ENCODE measurements at places on chromosomes 2 and 18.

GRCh38 chr2:172965433-172966212, 110.0 kb upstream of the MAP3K20 start:
- no peak for DNase-seq

GRCh38 chr2:224586127-224586695, 1.0 kb upstream of the CUL3 start:
- no peak for DNase-seq

DNA sequence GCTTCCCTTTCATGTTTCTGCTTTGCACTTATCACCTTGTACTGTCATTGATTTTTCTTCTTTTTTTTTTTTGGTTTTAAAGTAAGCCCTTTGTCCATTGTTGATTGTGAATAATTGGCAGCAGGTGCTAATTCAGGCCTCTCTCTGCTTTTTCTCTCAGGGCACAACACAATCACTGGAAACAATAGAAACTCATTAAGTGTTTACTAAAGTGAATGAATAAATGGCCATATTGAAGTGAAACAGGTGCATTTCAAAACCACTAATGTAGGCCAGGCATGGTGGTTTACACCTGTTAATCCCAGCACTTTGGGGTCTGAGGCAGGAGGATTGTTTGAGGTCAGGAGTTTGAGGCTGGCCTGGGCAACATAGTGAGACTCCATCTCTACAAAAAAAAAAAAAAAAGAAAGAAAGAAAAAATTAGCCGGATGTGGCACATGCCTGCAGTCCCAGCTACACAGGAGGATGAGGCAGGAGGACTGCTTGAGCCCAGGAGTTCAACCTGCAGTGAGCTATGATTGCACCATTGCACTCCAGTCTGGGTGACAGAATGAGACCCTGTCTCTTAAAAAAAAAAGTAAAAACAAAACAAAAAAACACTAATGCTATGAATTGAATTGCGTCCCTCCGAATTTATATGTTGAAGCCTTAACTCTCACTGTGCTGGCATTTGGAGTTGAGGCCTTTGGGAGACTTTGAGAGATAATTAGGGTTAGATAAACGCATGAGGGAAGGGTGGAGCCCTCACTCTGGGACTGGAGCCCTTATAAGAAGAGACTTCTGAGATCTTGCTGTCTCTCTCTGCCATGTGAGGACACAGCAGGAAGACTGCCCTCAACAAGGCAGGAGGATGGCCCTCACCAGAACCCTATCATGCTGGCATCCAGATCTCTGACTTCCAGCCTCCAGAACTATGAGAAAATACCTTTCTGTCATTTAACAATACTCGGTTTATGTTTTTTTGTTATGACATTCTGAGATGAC, 19.9 kb downstream of the SLC38A11 start:
- DNase-seq: no peak

DNA sequence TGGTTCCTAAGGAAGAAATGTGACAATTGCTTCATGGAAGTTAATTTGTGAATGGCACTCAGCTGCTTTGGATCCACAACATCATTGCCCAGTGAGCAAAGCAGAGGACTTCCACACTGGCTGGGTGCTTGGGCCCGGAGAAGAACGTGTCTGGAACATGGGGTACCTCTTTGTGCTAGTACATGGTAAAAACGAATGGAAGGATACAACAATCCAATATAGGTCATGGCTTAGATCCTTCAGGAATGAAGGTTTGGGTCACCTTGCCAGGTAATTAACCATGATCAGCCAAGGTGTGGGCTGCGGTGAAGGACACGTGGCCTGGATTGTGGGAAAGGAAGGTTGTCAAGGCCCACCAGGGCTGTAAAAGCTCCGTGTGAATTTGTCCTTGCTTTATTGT, 245.9 kb upstream of the HS6ST1 start:
- DNase-seq: no peak

- DNase-seq: no peak
Measured at GRCh38 chr2:38446418-38446817, 69.3 kb upstream of the ATL2 start.

DNA sequence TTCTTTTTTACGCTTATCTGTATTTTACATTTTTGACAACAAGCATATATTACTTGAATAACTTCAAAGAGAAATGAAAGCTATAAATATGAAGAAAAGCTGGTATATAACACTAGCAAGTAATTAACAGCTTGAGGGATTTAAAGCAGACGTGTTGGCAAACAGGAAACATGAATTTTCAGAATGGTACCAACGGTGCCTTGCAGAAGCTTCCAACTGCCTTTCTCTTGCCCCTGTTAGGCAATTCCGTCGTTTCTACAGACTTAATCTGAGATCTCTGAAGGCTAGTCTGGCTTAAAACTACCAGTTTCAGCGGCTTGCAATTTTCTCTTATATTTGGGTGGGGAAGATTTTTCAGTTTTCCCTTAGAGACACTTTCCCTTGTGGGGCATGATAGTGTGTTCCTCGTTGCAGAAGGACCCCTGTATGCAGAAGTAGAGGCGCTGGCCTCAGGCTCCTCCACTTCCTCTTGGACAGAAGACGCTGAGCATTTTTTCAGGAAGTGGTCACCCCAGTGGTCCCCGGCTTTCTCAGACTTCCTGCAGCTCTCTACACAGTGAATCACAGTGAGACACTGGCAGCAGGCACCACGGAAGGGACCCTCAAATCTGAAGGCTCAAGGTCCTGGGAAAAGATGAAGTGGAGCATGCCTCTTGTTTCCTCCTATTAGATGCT, 56.2 kb upstream of the SLC16A14 start:
- no peak for DNase-seq

DNA sequence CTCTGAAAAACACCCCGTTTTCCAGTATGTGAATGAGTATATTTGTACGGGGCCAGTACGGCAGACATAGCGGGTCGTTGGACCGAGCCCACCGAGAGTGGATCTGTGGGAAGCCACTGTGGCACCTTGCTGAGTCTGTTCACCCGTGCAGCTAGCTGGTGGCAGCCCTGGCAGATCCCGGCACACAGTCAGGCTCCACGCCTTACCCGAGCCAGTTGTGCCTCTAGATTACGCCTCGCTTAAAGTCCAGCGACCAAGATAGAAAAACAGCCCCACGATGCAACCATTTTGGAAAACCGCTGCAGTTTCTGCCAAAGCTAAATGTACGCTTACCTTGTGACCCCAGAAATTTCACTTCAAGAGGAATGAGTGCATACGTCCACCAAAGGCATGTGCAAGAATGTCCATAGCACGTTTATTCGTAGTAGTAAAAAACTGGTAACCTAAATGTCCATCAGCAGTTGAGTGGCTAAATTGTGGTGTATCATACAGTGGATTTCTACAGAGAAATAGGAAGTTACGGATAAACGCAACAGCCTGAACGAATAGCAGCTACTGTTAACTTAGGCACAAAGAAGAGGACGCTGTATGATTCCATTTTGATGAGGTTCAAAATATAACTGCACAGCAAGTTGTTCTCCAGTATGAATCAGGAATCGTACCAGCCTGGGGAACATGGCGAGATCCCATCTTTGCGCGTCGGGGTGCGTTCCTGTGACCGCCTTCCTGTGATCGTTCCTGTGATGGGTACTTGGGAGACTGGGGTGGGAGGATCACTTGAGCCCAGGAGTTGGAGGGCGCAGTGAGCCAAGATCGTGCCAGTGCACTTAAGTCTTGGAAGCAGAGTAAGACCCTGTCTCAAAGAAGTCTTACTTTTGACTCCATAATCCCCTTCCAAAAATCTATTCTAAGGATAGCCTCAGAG, 688 bp upstream of the WDR33 start:
- no peak for DNase-seq

DNA sequence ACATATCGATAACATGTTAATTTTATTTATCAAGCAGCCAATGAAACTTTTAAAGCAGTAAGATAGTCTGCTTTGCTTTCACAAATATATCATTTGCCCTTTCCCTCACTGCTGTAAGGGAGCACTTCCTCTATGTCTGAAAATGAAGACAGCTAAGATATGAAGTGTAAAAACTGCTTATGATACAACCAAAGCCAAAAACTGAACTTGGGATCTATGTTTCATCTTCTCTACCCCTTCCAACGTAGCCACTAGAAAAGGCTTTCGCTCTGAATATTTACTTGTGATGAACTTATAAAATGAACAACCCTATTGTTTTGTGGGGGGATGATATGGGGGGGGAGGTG, 140.3 kb downstream of the TCF4 start:
- no peak for DNase-seq

DNA sequence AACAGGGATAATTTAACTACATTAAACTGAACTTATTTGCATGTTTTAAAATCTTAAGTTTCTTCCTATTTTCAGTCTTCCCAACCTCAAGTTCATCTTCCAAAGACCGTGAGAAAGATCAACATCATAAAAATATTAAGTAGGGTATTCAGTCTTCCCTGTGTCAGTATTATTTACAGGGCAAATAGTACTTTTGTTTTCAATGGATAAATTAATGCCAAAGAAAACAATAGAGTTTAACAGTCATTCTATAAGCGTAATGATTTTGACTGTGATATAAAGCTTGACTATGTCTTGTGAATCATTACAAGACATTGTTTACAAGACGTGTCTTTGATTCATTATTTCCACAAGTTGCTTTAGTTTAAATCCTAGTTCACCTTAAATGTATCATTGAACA, 48.0 kb upstream of the NRXN1 start:
- DNase-seq: no peak

GRCh38 chr2:7454592-7454991, 537.4 kb downstream of the RNF144A start:
- DNase-seq: no peak

- no peak for DNase-seq
Measured at GRCh38 chr2:230636684-230637271, 75.9 kb upstream of the CAB39 start.

DNA sequence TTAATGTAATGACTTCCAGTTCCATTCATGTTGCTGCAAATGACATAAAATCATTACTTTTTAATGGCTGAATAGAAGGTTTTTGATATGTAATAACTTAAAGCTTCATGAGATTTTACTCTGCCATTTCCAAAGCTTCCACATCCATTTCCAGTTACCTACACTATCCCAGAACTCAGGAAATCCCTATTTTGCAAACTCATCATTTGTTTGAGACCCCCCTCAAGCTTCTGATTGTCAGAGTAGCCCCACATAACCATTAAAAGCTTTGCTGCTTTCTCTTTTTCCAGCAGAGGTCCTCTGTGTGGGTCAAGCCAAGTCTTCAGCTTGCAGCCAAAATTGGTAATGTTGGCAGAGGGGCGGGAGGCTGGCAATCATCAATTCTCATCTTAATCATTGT, 50.6 kb upstream of the IL1R1 start:
- DNase-seq: no peak

- no peak for DNase-seq
Measured at GRCh38 chr2:151849413-151850010, 21.3 kb upstream of the ARL5A start.

- no peak for DNase-seq
Measured at GRCh38 chr18:31490387-31490786, 7.6 kb upstream of the DSG2 start.

GRCh38 chr2:138490673-138491494, 10.7 kb upstream of the SPOPL start:
- no peak for DNase-seq

- no peak for DNase-seq
Measured at GRCh38 chr2:120822933-120823332, 87.3 kb downstream of the GLI2 start.

Data from T-helper 1 cell (primary cell).